CD4-positive, alpha-beta T cell treated with Interleukin-21 for 1 hour (primary cell): ENCODE measurements at places on chromosomes 4 and X.

DNA sequence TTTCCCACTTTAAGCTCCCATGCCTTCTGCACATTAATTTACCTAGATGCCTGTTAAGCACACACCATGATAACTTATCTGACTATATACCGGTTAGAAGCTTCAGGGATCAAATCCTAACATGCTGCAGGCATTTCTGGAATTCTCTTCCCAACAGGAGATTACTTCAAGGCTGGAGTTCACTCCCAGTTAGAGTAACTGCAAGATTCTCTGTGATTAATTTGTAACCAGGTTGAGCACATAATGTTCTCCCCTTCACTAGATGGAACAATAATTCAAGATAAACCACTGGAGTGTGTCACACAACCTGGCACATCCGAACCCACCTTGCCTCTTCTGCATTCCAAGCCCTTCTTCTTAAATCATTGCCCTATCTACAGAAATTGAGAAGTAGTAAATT lies 11.8 kb upstream of the UGT2A3 start:
- no peak for DNase-seq

GRCh38 chr4:69239557-69240168 lies 25.1 kb upstream of the UGT2B11 start:
- DNase-seq = no peak

DNA sequence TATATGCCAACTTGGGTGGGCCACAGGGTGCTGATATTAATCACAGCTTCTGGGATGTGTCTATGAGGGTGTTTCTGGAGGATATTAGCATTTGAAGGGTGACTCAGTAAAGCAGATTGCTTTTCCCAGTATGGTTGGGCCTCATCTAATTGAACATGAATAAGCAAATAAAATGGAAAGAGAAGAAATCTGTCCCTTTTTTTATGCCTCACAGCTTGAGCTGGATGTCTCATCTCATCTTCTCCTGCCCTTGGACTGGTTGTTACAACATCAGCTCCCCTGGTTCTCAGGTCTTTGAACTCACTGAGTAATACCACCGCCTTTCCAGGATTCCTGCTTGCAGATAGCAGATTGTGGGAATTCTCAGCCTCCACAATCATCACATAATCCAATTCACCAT lies 1149.2 kb downstream of the PCDH18 start:
- no peak for DNase-seq

DNA sequence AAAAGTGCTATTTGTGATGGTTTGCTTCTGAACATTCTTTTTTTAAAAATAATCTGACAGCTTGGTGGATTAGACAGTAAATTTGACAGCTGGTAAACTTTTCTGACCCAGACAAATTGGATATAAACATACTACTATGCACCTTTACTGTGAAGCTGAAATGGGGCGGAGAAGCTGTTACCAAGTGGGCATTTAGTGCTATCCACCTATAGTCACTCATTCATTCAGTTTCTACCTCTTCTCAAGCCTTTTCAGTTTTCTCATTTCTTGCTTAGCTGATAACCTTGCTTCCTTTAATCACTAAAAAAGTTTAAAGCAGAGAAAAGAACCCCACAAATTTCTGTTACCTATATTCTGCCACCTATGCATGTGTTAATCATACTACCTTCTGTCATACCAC lies 5.2 kb downstream of the RPS3A start:
- DNase-seq = no peak

GRCh38 chrX:123084797-123085196 lies 99.3 kb upstream of the GRIA3 start:
- DNase-seq = no peak

- no peak for DNase-seq
Observed at GRCh38 chr4:120403296-120403695, 336.6 kb upstream of the MAD2L1 start.

DNA sequence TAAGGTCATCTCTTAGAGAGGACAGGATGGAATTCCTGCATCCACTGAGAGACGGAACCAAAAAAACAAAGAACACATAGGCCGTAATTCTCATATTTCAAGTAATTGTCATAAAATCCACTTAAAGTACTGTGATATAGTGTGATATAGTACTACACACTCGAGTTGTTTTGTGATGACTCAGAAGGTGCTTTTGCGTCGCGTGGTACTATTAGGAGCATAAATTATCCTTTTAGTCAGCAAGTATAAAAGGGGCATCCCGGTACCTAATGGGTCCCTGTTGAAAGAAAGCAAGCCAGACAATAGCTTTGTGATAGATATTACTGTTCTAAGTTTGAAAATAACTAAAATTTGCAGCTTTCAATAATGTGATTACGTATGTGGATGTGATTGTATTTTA lies 55.3 kb downstream of the GPR143 start:
- no peak for DNase-seq

DNA sequence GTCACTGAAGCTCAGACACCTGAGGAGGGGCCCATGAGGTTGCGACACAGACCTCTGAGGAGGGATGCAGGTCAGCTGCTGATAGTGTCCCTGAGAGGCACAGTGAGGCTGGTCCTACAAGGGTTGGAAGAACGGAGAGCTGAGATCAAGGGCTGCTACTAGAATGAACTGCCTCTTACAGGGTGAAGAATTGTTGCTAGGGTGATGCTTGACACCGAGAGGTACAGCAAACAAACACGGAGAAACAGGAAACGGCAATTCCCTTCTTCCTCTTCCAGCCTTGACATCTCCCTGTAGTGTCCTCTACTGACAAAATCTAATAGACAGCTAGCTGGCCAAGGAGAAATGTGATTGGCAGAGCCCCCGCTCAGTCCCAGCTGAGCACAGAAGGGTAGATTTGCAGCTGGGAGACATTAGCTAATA lies 11.8 kb upstream of the HPGDS start:
- DNase-seq = no peak

- no peak for DNase-seq
Observed at GRCh38 chr4:179278647-179279046, 1836.4 kb upstream of the AGA start.

- DNase-seq = no peak
Observed at GRCh38 chrX:154027022-154027402, 7.3 kb upstream of the IRAK1 start.

GRCh38 chr4:173494013-173494970 lies 35.7 kb downstream of the HAND2 start:
- DNase-seq = peak; percentile 74
